LNCaP clone FGC (cell line): ENCODE measurements at places on chromosomes 12 and 14.

DNA sequence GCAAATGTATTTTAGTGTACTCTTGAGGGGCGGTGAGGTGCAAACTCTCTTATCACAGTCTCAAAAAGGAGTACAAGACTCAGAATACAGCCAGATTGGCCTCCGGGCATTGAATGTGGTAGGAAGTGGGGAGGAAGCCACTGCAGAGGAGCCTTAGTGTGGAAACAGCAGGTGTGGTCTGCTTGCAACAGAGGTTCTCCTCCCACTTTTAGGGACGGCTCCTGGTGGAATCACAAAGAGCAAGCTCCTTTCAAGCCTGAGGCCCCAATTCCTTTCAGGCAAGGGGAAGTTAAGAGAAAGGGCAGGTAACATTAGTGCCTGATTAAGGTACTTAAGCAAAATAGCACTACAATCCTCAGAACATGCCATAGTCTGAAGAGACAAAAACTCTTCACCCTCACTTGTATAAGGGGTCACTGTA lies 23.7 kb upstream of the SLC2A3 start:
- DNase-seq = no peak

DNA sequence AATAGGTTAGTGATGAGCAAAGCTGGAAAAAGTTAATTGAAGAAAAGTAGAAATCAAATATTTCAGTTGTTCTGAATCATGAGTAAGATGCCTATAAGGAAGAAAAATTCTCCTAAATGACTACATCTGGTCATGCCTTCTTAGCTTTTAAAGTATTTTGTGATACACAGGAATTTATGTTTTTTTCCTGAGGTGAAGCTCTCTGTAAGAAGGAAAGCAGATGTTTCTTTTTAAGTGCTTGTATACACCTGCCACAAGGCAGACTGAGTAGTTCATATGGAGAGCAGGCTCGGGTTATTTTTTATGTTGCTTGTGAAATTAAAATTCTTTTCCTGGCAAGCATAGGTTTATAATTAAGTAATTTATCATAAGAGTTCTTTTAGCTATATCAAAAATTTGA lies 275.2 kb downstream of the RAD51B start:
- DNase-seq = no peak

- DNase-seq = no peak
Measured at GRCh38 chr12:51818566-51819300, 29.8 kb downstream of the FIGNL2 start.

DNA sequence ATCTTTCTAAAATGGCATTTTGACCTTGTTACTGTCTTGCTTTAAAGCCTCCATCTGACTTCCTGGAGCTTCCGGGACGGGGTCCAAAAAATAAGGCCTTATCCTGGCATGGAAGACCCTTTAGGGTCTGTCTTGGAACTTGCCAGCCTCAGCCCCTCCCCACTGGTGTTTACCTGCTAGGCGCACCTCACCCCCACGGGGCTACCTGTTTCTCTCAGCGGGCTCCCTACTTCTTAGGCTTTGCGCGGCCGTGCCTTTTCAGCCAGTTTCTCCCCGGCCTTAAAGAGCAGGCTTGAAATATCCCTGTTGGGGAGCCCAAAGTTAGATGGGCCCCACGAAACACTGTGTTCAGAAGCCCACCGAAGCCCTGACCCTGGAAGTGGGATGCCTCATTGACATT lies 5.1 kb downstream of the RTL1 start:
- no peak for DNase-seq

DNA sequence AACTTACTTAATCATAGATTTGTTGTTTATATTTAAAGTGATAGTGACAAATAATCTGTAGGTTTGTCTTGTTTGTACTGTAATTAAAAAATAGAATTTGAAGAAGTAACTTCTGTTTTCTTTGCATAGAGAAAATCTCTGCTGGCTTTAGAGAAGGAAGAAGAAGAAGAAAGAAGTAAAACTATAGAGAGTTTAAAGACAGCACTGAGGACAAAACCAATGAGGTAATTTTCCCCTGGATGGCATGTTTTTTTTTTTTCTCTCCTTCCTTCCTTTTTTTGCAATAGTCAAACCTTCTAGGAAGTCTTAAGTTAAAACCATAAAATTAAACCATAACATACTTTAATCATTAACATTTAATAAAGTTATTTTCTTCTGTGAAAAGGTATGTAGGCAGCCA lies 131.9 kb downstream of the DAAM1 start:
- DNase-seq = no peak

DNA sequence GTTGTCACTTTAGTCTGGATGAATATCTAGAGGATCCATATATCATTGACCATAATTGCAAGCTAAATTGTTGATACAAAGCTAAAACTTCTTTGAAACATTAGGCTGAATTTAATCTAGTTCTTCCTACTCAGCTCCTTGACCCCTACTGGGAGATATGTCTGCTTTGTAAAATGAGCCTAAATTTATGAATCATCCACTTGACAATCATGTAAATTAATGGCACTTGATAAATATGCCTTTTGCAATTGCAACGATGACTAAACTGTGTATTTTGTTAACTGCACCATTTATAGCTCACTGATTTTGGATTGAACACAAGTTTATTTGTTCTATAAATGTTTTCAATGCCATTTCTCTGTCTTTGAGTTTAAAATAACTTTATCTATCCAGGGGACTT lies 1616.5 kb upstream of the FLRT2 start:
- no peak for DNase-seq

- no peak for DNase-seq
Measured at GRCh38 chr12:27285403-27285802, 41.3 kb downstream of the STK38L start.

GRCh38 chr12:23236066-23236780 lies 611.3 kb downstream of the ETNK1 start:
- no peak for DNase-seq

DNA sequence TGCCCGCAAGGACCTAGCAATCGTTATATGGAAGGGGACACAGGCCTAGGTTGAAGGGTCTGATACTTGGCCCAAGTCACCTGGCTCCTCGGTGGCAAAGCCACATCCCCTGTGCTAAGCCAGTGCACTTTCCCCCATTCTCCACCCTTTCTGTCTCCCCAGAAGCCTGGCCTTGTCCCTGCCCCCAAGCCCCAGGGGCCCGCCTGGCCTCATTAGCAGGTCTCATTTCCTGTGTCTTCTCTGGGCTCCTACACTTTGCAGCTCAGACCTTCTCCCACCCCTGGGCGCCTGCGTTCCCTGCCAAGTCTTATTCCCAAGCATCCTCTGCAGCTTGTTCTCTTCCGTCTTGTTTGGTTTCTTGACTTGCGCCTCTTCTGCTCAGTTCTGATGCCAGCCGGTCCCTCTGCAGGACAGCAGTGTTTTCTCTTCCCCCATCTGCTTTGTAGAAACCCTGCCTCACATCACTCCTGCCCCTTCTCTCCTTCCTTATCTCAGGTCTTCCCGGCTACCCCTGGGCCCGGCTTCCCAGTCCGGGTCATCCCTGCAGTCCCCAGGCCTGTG lies 66.7 kb downstream of the SLC24A4 start:
- DNase-seq = no peak

DNA sequence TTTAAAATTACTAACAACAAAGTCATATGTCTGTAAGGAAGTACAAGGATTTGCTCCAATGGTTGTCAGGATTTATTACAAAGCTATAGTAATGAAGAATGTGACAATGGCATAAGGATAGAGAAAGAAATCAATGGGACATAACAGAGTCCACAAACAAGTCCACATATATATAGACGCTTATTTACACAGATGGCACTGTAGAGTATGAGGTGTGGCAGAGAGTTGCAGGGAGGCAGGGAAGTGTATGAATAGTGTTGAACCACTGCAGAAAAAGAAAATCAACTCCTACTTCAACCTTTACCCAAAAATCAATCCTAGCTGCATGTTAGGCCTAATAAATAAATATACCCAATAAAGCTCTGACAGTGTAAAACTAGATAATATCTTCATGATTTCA lies 21.3 kb downstream of the SOS2 start:
- no peak for DNase-seq

DNA sequence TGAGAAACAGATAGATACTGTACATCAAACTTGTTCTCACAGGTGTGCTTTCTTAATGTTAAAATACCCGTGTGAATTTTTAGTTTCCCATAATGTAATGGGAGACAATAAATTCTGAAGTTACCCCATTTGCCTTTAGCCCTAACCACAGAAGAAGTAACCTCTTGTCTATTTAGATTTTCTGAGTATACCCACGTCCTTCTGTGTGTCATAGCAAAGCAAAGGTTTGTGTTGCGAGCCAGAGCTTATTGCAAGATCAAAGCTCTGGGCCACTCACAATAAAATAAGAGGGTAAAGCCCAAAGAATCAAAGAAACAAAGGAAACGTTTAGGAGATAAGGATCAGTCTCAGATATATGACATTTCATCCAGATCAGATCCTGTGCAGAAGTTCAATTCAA lies 73.9 kb downstream of the BMP4 start:
- DNase-seq = no peak

DNA sequence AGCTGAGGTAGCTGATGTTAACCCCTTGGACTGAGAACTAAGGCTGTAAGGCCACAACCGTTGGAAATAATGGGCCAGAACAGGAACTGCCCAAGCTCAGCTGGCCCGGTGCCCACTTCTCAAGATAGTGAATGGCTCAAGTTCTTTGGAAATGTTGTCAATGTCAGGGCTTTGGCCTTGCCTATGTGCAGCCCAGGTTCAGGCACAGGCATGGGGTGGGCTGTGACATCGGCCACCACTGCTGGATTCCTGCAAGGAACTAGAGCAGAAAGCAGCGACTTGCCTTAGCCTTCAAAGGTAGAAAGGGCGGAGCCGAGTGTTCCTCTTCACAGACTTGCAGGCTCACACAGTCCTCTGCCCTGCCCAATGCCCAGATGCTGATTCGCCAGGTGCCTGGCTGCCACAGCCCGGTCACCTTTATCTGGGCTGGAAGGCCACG lies 291.2 kb downstream of the ZFP36L1 start:
- no peak for DNase-seq

- DNase-seq = no peak
Measured at GRCh38 chr12:51011955-51012354, 14.2 kb downstream of the SLC11A2 start.

GRCh38 chr14:105477660-105478397 lies 3.2 kb downstream of the CRIP2 start:
- DNase-seq = no peak

DNA sequence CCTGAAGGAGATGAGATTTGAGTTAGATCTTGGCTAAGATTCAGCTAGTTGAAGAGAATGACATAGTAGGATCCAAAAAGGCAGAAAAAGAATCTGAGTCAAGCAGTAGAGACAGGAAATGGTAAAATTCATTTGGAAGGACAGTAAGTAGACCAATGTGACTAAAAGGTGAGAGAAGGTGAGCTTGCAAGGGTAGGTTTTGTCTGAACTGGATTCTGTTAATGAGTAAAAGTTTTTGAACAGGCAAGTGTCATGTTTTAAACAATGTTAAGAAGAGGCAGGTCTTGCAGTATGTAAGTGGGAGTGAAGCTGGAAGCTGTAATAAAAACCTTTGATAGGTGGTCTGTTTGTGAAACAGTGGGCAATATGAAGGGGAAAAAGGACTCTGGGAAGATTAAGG lies 58.6 kb downstream of the ACSS3 start:
- DNase-seq = no peak

DNA sequence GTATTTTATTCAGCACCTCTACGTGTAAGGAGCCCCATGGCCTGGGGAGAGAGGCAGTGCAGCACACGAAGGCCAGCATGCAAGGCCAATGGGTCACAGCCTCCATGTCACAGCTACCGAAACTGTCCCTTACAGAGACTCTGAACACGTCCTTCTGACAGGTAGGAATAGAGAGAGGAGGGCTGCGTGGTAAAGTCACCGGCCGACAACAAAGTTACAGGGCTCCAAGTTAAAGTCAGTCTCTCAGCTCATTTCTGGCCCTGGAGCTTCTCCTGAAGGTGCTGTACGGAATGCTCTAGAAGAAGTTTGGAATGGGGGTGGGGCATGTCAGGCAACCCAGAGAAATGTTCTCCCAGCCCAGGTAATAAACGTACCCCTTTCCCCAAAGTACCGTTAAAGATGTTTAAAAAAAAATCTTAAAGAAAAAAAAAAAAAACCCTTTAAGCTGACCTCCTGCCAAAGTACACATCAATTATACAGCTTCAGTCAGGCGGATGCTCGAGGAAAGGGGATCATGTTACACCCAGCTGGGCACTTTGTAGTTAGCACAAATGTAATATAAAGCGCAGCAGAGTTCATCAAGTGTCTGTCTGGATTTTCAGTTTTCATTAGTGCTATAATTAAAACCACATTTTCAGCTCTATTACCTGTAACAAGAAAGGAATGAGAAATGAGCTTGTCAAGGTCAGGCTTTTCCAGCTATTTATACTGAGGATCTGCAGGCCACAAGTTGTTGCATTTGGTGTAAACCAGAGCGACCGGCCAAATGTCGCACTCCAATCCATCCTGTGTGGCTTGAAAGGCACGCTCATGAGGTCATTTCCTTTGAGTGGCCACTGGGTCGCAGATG lies 53.3 kb upstream of the CDKN3 start:
- peak; percentile 51 for DNase-seq

GRCh38 chr12:2185751-2186341 lies 133.1 kb downstream of the CACNA1C start:
- DNase-seq = no peak

GRCh38 chr12:62717643-62718042 lies 217.3 kb downstream of the PPM1H start:
- DNase-seq = no peak

GRCh38 chr12:78088391-78088832 lies 257.7 kb downstream of the NAV3 start:
- no peak for DNase-seq

- no peak for DNase-seq
Measured at GRCh38 chr12:117053050-117053400, 46.2 kb downstream of the TESC start.

GRCh38 chr12:87991483-87991882 lies 37.7 kb downstream of the C12orf50 start:
- DNase-seq = no peak

GRCh38 chr12:22935501-22935900 lies 310.5 kb downstream of the ETNK1 start:
- DNase-seq = no peak

DNA sequence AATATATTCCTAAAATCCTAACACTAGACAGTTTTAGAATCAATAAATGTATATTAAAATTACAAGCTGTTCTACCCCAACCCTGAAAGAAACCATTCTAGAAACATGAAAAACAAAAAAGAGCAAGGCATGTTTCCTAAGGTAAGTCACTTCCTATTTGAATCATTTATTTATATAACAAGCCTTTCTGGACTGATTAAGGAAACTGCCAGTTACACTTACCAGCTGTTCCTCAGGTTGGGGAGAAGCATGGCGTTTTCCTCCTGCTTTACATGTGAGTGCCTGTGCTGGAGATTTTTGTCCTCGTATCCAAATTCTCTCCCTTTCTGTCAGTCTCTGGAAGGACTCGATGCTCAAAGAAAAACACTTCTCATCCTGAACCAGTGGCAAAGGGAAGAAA lies 183.3 kb downstream of the EFCAB11 start:
- no peak for DNase-seq

GRCh38 chr14:98728836-98729235 lies 543.2 kb downstream of the BCL11B start:
- DNase-seq = no peak

GRCh38 chr14:104830781-104831180 lies 29.9 kb downstream of the ZBTB42 start:
- DNase-seq = no peak
